Stimulated activated CD8-positive, alpha-beta memory T cell treated with anti-CD3 and anti-CD28 coated beads, Interleukin-15, amount 100 ng/mL, for 24 hours (primary cell): ENCODE measurements at places on chromosomes 6 and 20.

DNA sequence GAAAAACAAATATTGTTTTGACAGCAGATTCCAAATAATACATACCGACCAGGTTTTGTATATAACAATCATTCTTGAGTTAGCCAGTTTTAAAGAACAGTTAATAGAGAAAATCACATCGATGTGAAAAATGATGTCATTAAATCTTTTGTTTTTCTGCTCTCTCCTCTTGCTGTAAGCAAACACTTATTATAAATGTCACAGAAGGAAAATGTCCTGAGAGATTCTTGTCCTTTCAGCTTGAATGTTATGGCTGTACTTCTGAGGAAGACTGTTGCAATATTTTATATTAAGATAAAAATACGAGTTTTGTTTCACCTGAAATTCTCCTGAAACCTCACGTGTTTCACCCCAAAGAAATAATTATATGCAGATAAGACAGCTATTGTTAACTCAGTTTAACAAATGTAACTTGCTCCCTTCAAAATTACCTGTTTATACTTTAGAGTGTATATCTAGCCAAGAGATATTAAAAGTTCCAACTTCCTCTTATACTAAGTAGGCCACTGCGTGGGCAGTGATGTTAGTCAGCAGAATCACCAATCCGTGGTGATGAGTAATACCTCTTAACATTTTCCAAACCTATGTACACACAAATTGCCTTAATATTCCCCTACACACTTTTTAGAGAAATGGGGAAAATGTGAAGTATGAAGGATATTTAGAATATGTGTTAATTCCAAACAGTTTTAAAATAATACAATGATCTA is 1111.4 kb upstream of the CITED2 start:
- DNase-seq, result no peak

GRCh38 chr6:34237316-34237721 is 646 bp downstream of the HMGA1 start:
- no peak for DNase-seq

DNA sequence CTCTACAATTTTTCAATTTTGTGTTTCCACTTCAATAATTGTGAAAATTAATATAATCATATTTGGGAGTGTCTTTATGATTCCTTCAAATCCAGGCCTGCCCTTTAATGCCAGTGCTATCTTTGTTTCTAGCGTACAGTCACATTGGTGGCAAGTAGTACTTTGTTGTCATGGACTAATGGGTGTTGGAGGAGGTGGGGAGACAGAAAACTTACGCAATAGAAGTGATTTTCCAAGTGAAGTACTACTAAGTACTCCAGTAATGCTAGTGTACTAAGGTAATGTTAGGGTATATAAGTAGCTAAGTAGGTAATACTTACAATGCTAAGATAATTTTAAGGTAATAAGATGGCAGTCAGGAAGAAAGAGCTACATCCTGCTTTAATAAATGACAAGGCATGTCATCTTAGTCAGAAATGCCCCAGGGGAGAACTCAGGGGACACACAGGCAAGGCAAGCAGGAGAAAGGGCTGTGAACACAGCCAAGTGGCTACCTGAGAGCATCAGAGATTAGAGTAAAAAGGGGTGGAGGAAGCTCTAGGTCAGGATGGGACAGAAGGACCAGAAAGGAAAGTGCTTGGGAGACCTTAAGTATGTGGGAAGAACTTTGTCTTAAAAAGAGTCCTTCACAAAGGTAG is 217.2 kb upstream of the PRDM1 start:
- DNase-seq, result no peak

DNA sequence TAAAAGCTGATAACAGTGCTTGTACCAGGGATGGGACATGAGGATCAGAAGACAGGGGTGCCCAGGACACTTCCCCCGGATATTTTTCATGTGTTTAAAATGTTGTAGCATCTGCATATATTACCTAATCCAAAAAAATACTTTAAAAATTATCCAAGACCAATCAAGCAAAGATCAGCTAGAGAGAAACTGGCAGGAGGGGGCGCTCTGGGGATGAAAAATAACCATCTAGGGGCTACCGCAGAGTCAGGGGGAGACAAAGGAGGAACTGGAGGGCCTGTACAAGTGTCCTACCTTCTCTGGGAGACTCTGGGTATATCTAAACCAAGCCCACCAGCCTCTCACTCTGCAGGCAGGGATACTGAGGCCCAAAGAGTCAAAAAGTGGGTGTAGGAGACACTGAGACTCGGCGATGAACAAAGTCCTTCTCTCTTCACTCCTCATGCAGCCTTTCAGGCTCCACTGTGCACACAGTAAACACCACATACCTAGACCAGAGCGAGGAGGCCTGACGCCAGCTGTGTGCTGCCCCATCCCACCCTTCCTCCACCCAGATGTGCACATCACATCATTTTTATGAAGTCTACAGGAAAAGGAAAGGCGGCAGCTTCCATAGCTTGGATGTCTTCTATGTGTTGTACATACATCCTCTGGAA is 9.8 kb downstream of the RIMS4 start:
- DNase-seq, result no peak

DNA sequence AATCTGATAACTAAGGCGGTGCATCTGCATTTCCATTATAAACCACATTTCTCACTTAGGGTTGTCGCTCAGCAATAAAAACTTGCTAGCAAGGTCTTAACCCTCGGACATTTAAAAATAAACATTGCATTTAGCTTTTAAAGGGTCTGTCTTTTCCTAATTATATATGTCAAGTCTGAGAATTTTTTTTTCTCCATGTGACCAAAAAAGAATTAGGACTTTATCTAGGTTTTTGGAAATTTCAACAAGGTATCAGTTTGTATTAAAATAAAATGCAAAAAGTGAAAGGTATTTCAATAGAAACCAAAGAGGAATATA is 198.1 kb downstream of the FOXA2 start:
- no peak for DNase-seq
